Endodermal cell (in vitro differentiated cells): ENCODE measurements at places on chromosomes 11 and 22. TPM values are rescaled to one million over a fixed set of nuclear protein-coding genes. Genes with fewer than 3 reads are reported as not detected.

The C11orf42 gene
- total RNA-seq, result not detected in 3 replicates

The NCAM1 gene
- total RNA-seq, result 2.7 and 2.9 TPM in 2 replicates

The CSKMT gene
- 29.2 to 39.4 TPM (median 35.6 TPM) in 3 replicates for total RNA-seq

The MS4A6E gene
- total RNA-seq, result not detected in 3 replicates

The DEFB108B gene
- not detected in 2 replicates for total RNA-seq

The HTR3B gene
- total RNA-seq, result not detected in 2 replicates

The PDE3B gene
- 7.8 and 9.4 TPM in 2 replicates for total RNA-seq

- H3K36me3 ChIP-seq, result no peaks in the 10 kb centered on the region
- DNase-seq, result peak; percentile 51
- no peaks in the 10 kb centered on the region for H3K27me3 ChIP-seq
- no peak overlapping the region for H3K27ac ChIP-seq
- H3K4me3 ChIP-seq, result no peak overlapping the region
- peaks cover 7% of the 10 kb centered on the region for H3K4me1 ChIP-seq
These were observed 55.8 kb upstream of the RRAS2 start for GRCh38 chr11:14414470-14415461.

DNA sequence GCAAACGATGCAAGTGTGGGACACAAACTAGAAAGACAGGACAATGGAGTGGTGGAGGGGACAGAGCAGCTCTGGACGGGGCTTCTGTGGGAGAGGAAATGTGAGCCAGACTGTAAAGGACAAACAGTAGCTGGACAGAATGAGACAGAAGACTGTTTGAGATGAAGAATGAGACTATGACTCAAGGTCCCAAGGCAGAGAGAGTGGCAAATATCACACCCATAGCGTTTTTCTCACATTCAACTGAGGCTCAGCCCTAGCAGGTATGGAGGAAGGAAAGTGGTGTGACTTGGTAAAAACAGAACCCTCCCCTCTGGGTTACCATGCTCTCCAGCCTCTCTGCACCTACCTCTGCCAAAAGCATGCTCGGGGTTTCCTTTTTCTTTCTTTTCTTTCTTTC is 96.5 kb downstream of the RPL27A start:
- no peaks in the 10 kb centered on the region for H3K27me3 ChIP-seq
- peaks cover 37% of the 10 kb centered on the region for H3K36me3 ChIP-seq
- H3K4me1 ChIP-seq, result peaks cover 16% of the 10 kb centered on the region
- H3K27ac ChIP-seq, result no peak overlapping the region
- H3K4me3 ChIP-seq, result no peak overlapping the region

GRCh38 chr22:29992341-29993275 is 87.7 kb upstream of the HORMAD2 start:
- no peak overlapping the region for H3K27ac ChIP-seq
- H3K4me1 ChIP-seq, result peaks cover 38% of the 10 kb centered on the region
- no peaks in the 10 kb centered on the region for H3K27me3 ChIP-seq
- peaks cover 10% of the 10 kb centered on the region for H3K36me3 ChIP-seq
- H3K4me3 ChIP-seq, result peak overlapping the region; percentile 5

DNA sequence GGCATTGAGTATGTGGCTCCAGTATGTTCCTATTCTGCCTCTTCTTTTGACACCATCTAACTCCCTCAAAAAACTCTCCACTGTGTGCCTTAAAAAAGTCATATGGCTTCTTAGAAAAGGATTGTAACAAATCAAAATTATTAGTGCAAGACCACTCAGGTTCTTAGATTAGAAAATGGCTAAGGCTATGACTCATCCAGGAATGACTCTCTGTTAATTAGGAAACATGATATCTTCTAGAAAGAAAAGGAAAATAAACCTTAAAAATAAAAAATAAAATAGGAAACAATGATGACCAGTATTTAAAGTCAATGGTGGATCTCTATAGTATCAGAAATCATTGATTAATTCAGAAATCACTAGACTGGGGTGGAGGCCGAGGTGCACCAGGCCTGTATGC is 21.7 kb downstream of the SLC25A17 start:
- DNase-seq, result no peak
- H3K27me3 ChIP-seq, result no peaks in the 10 kb centered on the region
- no peak overlapping the region for H3K27ac ChIP-seq
- peaks cover 11% of the 10 kb centered on the region for H3K36me3 ChIP-seq

- H3K27ac ChIP-seq, result peak overlapping the region; percentile 83
- DNase-seq, result no peak
- no peaks in the 10 kb centered on the region for H3K4me1 ChIP-seq
- no peaks in the 10 kb centered on the region for H3K36me3 ChIP-seq
- no peaks in the 10 kb centered on the region for H3K27me3 ChIP-seq
These were observed 2.4 kb downstream of the PHF21A start for GRCh38 chr11:46118702-46119351.

DNA sequence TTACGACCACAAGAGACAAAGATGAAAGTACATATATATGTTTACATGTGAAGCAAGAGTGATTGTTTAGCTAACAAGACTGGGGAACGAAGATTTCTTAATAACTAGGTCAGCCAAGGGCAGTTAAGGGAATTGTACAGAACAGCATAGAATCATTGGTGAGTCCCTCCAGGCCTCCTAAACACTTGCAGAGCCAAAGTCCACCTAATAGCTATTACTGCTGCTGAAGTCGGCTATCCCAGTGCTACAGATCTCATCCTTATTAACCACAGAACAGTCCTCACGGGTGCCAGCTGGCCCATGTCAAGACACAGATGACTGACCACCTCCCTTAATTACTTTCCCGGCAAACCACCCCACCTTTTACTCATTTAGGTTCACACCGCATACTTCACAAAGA is 68.5 kb upstream of the OPCML start:
- DNase-seq, result no peak
- no peaks in the 10 kb centered on the region for H3K4me1 ChIP-seq
- H3K27me3 ChIP-seq, result no peaks in the 10 kb centered on the region
- no peak overlapping the region for H3K4me3 ChIP-seq

DNA sequence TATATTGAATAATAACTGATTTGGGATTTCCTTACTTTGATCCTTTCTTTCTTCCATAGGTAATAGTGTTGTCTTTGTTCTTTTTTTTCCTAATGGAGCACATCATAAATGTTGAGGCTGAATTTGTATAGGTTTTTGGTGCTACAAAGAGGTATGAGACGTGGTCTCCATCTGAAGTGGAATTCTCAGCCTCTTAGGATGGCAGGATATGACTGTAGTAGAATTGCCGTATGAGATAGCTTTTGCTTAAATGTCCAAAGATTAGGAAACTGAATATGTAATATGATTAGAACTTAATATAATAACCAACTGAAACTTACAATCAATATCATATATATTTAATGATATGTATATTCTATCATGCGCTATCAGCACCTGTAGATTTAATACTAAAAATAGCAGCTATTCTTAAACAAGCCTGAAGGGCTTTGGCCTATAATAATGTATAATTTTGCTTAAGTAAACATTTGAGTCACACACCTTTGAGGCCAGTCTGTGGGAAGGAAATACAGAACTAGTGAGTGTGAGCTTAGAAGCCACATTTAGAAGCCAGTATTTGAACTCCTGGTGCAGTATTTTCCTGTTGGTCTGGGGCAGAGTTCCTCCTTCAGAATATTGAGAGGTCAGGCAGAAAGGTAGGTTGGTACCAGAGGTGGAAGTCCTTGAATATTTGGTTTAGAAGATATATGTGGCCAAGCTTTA is 62.6 kb downstream of the SWAP70 start:
- no peaks in the 10 kb centered on the region for H3K27me3 ChIP-seq
- H3K4me1 ChIP-seq, result no peaks in the 10 kb centered on the region
- H3K27ac ChIP-seq, result no peak overlapping the region
- H3K36me3 ChIP-seq, result peaks cover 50% of the 10 kb centered on the region
- no peak overlapping the region for H3K4me3 ChIP-seq

DNA sequence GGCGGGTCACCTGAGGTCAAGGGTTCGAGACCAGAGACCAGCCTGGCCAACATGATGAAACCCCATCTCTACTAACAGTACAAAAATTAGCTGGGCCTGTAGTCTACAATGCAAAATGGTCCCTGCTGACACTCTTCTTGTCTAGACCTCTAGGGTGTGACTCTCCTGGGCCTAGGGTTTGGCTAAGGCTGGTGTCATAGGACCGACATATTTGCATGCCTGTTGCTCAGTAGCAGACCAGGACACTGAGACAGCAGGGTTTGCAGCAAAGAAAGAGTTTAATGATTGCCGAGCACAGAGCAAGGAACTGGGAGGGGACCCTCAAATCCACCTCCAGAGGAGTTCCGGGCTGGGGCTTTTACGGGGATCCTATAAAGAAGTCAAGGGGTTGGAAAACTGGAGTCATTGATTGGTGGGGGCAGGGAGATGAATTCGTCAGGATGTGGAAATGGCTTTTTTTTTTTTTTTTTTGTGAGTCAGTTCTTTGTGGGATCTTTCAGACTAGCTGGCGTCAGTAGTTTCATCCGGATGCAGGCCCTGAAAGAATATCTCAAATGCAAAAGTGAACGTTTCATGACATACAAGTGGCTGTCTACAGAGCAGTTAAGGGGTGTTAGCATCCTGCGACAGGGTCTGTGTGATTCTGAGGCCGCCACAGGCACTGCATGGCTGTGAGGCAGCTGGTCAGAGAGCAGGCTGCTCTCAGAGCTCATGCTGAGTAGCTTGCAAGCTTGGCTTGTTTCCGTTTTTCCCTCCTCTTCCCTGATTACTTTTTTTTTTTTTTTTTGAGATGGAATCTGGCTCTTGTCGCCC is 27.2 kb upstream of the A4GALT start:
- DNase-seq, result no peak
- H3K36me3 ChIP-seq, result no peaks in the 10 kb centered on the region
- H3K4me3 ChIP-seq, result no peak overlapping the region
- peak overlapping the region; percentile 32 for H3K27ac ChIP-seq
- no peaks in the 10 kb centered on the region for H3K4me1 ChIP-seq

DNA sequence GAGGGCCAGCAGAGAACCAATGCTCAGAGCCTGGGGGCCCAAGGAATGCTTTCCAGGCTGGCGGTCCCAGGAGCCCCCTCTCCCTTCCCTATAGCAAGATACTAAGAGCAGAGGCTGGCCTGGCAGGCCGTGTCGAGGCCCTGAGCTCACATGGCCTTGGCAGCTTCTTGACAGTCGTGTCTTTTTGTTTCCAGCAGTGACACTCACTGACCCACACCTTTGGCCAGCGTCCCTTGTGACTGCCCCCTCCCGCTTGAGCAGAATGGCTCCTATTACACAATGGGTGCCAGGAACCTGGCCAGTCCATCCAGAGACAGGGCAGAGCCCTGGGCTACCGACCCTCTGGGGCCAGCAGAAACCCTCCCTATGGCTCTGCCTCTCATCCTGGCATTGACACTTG is 6.4 kb upstream of the CCND1 start:
- H3K4me1 ChIP-seq, result peaks cover 6% of the 10 kb centered on the region
- DNase-seq, result peak; percentile 56
- H3K4me3 ChIP-seq, result no peak overlapping the region
- H3K36me3 ChIP-seq, result no peaks in the 10 kb centered on the region

DNA sequence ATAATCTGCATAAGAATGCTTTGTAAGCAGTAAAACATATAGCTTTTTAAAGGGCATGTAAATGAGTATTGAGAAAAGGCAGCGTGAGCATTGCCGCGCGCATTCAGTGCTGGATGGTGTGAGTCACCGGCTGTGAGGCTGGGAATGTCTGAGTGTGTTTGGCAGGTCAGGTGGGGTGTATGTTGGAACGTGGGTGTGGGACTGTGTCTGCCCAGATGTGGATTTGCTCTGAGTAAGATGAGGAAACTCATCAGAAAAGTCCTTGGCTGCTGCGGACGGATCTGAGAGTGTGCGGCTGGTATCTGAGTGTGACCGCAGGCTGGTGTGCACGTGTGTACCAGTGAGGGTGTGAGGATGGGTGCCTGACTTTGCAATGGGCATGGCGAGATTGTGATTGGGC is 66.2 kb upstream of the NECTIN1 start:
- no peak overlapping the region for H3K27ac ChIP-seq
- peaks cover 48% of the 10 kb centered on the region for H3K27me3 ChIP-seq
- H3K4me1 ChIP-seq, result peaks cover 10% of the 10 kb centered on the region

GRCh38 chr11:123483466-123483865 is 53.4 kb downstream of the GRAMD1B start:
- H3K4me3 ChIP-seq, result no peak overlapping the region
- H3K27ac ChIP-seq, result no peak overlapping the region
- peaks cover 68% of the 10 kb centered on the region for H3K36me3 ChIP-seq
- H3K4me1 ChIP-seq, result peaks cover 4% of the 10 kb centered on the region

GRCh38 chr22:30602049-30602448 is 4.9 kb upstream of the TCN2 start:
- peak; percentile 67 for DNase-seq
- H3K27me3 ChIP-seq, result no peaks in the 10 kb centered on the region
- no peak overlapping the region for H3K4me3 ChIP-seq

- H3K4me1 ChIP-seq, result no peaks in the 10 kb centered on the region
- DNase-seq, result no peak
- no peak overlapping the region for H3K27ac ChIP-seq
These were observed 67.9 kb downstream of the ENTHD1 start for GRCh38 chr22:39825661-39826102.

DNA sequence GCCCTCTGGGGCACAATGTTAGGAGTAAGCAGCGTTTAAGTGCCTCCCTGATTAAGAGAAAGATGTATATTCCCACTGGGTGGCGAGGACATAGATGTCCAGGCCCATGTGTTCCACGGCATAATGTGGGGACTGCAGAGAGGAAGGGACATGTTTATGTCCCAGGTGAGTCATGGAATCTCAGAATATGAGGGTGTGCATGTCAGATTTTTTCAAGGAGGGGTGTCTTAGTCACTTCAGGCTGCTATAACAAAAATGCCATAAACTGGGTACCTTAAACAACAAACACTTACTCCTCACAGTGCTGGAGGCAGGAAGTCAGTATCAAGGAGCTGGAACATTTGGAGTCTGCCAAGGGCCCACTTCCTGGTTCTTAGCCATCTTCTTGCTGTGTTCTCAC is 55.1 kb downstream of the BCR start:
- H3K27ac ChIP-seq, result no peak overlapping the region
- H3K36me3 ChIP-seq, result peaks cover 17% of the 10 kb centered on the region
- H3K27me3 ChIP-seq, result no peaks in the 10 kb centered on the region
- DNase-seq, result no peak

GRCh38 chr11:29483831-29484230 is 533.0 kb downstream of the KCNA4 start:
- H3K27ac ChIP-seq, result no peak overlapping the region
- DNase-seq, result no peak
- no peaks in the 10 kb centered on the region for H3K27me3 ChIP-seq

DNA sequence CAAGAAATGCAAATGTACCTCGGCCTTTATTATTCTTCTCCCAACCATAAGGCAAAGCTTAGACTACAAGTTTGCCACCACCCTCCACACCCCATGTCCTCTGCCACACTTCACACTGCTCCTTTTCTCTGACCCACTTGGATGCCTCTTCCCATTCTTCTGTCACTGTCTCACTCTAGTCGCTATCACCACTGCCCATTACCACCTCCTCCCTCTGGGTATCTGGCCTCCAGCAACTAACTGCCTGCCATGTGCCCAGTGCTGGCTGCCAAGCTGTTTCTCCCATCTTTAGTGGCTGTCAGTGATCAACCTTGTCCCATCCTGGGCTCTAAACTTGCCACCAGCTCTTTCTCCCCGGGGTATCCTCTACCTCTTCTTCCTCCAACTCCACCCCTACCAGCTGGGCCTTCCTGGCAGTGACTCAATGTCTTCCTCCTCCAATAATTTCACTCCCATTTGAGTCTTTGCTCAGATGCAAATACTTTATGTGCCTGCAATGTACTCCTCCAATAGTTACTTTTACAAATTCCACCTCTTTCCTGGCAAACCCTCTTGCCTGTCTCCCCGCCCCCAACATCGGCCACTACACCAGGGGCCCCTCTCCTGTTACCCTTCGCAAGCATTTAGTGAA is 20.1 kb upstream of the KDM2A start:
- H3K27me3 ChIP-seq, result no peaks in the 10 kb centered on the region
- no peak overlapping the region for H3K4me3 ChIP-seq
- DNase-seq, result no peak
- no peaks in the 10 kb centered on the region for H3K4me1 ChIP-seq
- no peaks in the 10 kb centered on the region for H3K36me3 ChIP-seq
- no peak overlapping the region for H3K27ac ChIP-seq
